ENCODE measurements at places on chromosomes 11 and 22.

GRCh38 chr22:50302564-50302963 lies 4.9 kb downstream of the PLXNB2 start:
- no peak for DNase-seq

DNA sequence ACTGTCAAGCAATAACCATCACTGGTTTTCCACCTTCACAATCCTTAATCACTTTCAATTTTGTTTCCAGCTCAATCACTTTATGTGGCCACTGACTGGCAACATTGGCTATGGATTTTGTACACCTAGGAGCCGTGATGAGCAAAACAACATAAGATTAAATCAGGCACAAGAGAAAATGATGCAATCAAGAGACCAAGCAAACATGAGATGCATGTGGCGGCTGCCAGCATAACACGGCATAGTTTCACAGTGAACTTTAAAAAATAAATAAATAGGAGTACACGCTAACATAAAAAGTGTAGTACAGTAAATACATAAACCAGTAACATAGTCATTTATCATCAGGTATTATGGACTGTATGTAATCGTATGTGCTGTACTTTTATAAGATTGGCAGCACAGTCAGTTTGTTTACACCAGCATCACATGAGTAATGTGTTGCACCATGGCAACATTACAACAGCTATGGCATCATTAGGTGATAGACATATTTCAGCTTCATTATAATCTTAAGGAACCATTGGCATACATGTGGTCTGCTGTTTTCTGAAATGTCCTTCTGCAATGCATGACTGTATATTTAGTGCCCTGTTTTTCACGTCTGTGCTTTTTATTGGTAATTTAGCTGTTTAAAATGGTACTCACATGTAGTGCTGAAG lies 83.3 kb upstream of the PRDM11 start:
- no peak for DNase-seq

GRCh38 chr11:128755564-128755963 lies 61.7 kb downstream of the FLI1 start:
- no peak for DNase-seq

DNA sequence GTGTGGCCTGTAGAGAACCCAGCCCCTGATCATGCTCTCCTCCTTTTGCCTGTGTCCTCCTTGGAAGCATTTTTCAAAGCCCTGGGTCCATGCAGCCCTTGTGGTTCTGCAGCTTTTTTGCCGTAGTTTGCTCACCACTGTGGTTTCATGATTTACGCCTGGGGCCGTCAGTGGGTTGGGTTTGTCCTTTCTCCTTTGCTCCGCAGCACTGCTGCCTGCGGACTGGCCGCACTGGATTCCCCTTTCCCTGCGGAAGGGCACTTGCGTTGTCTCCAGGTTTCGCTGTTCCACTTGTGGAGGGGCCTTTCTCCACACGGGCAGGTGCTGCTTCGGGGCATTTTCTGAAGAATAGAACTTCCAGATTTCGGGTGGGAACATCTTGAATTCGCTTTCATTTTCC lies 1260.9 kb downstream of the BRD1 start:
- no peak for DNase-seq
